CD14-positive monocyte (primary cell): ENCODE measurements at places on chromosomes 11 and 22.
A peak's percentile ranks its signal among the peaks of the same experiment; 100 is the strongest.

- no peak for DNase-seq
Measured at GRCh38 chr11:116595305-116595880, 177.4 kb downstream of the BUD13 start.

DNA sequence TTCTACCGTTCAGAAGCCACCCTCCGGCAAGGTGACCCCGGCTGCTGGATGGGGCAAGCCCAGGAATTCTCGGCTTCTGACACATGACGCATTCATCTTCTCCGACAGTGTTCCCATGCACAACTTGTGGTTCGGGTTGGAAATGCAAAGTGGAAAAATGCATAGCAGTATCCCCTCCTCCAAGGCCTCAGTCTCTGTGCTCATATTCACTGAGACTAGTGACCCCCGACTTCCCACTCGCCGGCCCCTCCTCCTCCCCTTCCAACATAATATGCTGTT, 70.0 kb upstream of the NTM start:
- DNase-seq = no peak

- DNase-seq = peak; percentile 97
Measured at GRCh38 chr11:64245797-64246620, 734 bp downstream of the PPP1R14B start.

GRCh38 chr11:46898396-46899095, 19.8 kb downstream of the LRP4 start:
- no peak for DNase-seq

DNA sequence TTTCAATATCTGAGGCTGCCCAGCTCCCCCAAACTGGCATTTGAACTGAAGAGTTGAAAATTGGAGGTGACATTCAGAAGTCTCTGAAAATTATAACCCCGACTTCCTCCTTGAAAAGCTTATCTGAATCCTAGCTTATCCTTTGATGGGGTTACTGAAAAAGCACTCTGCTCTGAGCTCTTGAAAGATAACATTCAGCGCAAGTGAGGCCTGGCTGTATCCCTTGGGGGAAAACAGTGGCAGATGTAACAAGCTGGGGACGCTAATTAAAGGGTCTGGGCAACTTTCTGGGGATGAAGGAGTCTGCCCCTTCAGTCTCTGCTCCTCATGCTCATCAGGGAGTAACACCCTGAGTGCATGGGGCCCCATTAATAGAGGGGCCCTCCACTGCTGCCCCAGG, 402.0 kb upstream of the CADM1 start:
- no peak for DNase-seq

DNA sequence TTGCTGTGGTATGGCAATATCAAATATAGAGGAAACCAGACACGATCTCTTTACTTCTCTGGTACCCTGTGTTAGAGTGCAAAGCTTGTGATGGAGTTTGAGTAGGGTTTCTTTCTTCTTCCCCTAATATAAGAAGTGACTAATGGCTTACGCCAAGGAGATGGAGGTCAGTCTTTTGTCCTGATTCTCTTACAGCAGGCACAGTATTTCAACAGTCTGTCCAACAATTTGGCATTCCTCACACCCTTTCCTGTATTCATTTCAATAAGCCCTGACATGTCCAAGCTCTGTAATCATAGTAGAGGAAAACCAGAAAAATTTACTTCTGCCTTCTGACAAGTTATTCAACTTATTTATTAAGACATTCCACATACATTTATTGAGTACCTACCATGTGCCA, 546.2 kb downstream of the TMEM135 start:
- DNase-seq = no peak

- no peak for DNase-seq
Measured at GRCh38 chr11:100925935-100926334, 203.7 kb downstream of the PGR start.

DNA sequence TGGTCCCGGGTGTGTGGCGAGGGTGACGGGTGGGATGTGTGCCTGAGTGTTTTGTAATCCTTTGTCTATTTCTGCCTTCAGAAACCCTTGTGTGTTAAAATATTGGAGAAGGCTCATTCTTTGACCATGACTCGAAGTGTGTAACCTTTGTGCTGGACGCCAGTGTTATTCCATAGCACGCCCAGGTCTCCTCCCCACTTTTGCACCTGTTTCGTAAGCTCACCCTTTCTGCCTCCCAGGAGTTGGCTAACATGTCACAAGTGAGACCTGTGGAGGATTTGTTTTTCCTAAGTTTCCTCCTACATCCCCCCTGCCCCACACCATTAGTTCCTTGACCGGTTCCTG, 382 bp downstream of the C11orf54 start:
- no peak for DNase-seq

DNA sequence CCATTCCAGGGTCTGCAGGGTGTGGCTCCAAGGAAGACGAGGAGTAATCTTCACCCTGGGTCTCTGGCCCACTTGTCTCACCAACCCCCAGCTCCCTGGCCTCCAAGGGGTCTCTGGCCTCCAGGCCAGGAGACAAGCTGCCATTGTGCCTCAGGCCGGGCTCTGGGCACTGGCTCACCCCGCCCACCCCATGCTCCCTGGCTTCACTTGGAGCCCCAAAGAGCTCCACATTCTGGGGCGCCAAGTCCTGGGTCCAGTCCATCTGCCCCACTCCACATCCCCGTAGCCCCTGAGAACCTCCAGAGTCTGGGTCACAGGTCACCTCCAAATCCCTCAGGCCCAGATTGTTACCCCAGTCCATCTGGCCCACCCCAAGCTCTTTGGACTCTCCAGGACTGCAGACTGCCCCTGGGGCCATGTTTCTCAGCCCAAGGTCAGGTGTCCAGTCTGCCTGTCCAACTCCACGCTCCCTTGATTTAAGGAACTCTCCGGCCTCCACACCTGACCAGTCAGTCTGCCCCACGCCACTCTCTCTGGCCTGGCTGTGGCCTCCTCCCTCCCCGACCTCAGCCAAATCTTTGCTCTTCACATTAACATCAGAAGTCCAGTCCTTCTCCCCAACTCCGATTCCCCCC, 16.2 kb downstream of the TNKS1BP1 start:
- no peak for DNase-seq

DNA sequence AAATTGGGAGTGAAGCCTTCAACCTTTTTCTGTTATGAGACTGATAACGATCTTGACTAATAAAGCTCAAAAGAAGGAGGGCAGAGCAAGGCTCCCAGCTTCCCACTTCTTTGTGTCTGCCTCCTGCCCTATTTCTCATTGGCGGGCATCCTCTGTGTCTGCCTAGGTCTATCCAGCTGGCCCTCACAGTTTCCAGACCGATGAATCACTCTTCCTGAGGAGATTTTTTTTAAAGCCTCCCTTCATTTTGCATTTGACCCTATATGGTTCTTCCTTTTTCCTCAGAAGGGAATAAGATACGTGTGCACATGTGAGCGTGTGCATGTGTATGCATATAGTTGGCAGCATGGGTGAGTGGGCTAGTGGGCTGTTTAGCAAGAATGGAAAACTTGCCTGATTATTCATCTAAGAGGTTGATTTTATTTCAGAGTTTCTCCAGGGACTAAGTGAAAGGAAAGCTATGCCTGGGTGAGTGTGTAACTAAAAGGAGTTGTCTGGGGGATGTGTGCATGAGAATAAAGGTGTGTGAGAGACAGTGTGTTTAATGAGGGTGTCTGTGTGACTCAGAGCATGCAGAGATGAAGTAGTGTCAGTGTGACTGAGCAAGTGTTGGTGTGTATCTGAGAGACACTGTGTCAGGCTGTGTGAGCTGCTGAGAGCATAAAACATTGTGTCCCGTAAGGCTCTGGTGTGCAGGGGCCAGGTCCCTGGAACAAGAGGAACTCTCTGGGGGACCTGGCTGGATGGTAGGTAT, 12.2 kb downstream of the PHLDB1 start:
- DNase-seq = peak; percentile 66

DNA sequence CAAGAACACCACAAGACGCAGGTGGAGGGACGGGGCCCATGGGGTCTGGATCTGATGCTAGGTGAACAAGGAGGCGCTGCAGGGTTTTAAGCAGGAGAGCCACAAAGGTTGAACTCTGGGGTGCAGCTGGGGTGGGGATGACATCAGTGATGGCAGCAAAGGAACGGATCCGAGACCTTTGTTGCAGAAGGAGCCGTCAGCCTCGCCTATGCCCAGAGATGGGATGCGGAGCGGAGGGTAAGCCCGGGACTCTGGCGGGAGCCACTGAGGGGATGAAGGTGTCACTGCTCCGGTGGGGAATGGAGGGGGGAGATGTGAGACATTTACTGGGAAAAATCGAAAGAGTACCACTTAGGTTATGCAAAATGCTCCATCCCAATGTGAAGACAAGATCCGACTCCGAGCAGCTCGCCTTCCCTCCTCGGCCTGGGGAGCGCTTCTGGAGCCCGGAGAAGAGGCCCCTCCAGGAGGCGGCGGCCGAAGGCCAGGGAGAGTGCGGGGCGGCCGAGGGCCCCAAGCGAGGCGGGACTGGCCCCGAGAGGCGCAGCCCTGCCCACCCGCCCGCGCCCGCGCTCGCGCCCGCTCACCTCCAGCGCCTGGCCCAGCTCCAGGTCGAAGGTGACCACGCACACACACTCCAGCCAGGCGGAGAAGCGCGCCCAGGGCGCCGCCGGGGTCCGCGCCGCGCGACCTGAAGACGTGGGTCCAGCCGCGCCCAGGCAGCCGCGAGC, 422 bp downstream of the DENND6B start:
- no peak for DNase-seq

- no peak for DNase-seq
Measured at GRCh38 chr11:75182664-75183063, 31.8 kb downstream of the SLCO2B1 start.

DNA sequence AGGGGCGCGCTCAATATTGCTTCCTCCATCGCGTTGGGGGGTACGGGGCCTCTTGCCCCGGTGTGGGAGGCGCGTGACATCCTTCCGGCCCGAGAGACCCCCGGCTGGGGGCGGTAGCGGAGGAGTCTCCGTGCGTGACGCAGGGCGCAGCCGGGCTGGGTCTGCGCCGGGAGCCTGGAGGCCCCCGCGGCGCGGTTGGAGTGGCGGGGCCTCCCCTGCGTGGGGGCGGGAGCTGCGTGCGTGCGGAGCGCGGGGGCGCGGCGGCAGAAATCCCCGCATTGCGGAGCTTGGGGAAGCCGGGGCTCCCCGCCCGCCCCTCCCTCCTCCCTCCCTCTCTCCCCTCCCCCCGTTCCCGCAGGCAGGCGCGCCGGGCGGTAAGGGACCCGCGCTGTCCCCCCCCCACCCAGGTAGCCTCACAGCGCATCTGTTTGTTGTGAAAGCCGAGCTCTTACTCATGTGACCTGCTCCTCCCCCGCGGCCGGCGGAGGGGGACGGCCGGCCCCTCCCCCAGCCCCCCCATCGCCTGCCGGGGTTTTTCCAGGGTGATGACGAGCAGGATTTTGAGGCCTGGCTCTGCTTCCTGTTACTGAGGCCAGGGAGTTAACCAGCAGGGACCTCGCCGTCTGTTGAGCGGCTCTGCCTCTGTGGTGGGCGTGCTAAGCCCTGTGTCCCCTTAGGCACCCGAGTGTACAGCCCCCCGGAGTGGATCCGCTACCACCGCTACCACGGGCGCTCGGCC, 1.6 kb downstream of the PIM3 start:
- DNase-seq = peak; percentile 91

- no peak for DNase-seq
Measured at GRCh38 chr11:26283852-26284408, 48.0 kb upstream of the ANO3 start.

- DNase-seq = no peak
Measured at GRCh38 chr22:46457502-46458488, 79.6 kb downstream of the CELSR1 start.

GRCh38 chr11:64065712-64066111, 30.0 kb downstream of the FLRT1 start:
- DNase-seq = no peak

DNA sequence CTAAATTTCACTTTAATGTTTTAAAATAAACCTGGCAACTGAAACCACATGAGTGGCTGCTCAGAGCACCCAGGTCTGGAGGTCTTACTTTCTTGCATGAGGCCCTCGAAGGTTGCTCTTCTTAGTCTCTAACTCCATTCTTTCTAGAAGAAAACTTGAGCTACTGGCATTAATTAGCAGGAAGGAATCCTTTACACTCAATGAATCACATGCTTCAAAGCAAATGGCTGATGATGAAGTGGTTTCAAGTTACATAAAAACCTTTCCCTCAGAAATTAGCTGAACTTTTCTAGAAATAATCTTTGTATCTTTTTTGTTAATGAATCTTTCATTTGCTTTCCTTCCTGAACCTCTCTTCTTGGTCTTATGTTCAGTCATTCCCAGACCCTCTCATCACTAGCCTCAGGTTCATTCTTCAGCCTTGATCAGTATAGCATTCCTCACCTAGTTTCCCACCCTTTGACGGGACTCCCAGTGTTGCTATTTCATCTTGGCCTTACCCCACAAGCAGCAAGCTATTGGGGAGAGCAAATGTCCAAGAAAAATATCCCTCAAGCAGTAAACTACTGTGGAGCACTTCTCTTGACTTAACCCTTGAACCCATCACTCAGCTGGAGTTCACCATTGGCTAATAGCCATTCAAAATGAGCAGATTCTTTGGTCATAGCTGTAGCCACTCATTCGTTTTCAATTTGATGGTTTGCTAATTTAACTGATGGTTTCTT, 75.1 kb downstream of the INSC start:
- no peak for DNase-seq

DNA sequence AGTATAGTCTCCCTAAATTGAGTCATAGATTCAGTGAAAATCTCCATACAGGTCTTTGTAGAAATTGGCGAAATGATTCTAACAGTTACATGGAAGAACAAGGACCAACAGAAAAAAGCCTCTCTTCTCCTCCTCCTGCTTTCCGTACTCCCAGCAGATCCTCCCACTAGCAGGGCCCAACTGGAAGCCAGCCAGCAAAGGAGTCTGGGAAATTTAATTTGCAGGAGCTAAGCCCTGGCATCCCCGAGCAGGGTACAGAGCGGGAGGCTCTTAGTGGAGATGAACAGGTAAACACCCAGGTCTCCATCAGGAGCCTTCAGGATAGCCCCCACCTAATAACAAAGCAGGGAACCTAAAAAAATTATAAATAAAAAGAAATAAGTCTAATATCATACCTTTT, 1473.8 kb downstream of the TBC1D22A start:
- no peak for DNase-seq

- DNase-seq = no peak
Measured at GRCh38 chr11:69931994-69932910, 113.0 kb upstream of the FGF3 start.

DNA sequence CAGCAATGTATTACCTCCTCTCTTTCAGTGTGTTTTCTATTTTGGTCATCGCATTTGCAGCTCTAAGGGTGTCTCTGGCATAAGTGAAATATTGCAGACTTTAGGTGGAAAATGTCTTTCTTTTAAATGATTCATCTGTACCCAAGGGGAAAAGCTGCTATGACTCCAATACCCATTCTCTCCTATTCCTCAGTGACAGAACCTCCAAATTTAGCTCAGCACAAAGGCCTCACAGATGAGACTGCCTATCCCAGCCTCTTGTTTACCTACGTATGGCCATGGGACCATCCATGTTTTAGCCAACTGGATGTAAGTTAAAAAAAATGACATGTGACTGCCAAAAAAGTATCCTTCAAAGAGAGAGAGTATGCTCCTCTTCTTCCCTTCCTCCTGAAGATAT, 7.9 kb downstream of the MTMR2 start:
- DNase-seq = no peak
